ENCODE measurements at places on chromosomes 4 and X. TPM values are rescaled to one million over a fixed set of nuclear protein-coding genes. Genes with fewer than 3 reads are reported as not detected.
A peak's percentile ranks its signal among the peaks of the same experiment; 100 is the strongest.

Gene ZNF630
- total RNA-seq = 5.8 TPM

DNA sequence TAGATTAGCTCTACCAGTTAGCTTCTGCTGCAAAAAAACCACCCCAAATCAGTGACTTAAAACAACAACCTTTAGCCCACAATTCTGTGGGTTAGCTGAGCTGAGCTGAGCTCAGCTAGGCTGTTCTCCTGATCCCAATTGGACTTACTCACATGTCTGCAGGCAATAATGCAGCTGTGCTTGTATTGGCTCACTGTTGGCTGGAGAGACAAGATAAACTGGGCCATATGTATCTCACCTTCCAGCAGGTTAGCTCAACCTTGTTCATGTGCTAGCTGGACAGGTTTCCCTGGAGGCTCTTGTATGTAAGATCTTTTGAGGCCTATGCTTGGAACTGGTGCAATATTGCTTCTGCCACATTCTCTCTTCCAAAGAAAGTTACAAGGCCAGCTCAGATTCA is 261.5 kb upstream of the ADGRL3 start:
- peaks cover 11% of the 10 kb centered on the region for H3K4me1 ChIP-seq
- no peaks in the 10 kb centered on the region for H3K27me3 ChIP-seq
- H3K27ac ChIP-seq = no peak overlapping the region
- no peak overlapping the region for H3K4me3 ChIP-seq

- H3K27me3 ChIP-seq = no peaks in the 10 kb centered on the region
- no peak overlapping the region for H3K27ac ChIP-seq
- no peak for DNase-seq
- H3K4me1 ChIP-seq = no peaks in the 10 kb centered on the region
- no peak overlapping the region for H3K4me3 ChIP-seq
Measured at GRCh38 chr4:36523182-36523581, 241.8 kb downstream of the DTHD1 start.

Gene SPANXN5
- not detected for total RNA-seq

GRCh38 chrX:115339441-115340025 is 50.0 kb downstream of the LUZP4 start:
- H3K27me3 ChIP-seq = no peaks in the 10 kb centered on the region
- H3K4me3 ChIP-seq = no peak overlapping the region
- H3K27ac ChIP-seq = no peak overlapping the region
- H3K4me1 ChIP-seq = peaks cover 42% of the 10 kb centered on the region
- DNase-seq = no peak

DNA sequence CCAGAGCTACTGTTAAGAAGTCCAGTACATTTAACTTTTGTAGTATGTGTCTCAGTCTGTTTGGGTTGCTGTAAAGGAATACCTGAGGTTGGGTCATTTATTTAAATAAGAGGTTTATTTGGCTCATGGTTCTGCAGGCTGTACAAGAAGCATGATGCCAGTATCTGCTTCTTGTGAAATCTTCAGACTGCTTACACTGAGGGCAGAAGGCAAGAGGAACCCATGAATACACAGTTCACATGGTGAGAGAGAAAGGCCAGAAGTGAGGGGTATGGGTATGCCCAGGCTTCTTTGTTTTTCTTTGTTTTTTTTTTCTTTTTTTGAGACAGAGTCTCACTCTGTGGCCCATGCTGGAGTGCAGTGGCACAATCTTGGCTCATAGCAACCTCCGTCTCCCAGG is 6.0 kb upstream of the CISD2 start:
- DNase-seq = no peak
- no peak overlapping the region for H3K27ac ChIP-seq
- no peaks in the 10 kb centered on the region for H3K27me3 ChIP-seq
- peaks cover 32% of the 10 kb centered on the region for H3K36me3 ChIP-seq
- no peak overlapping the region for H3K4me3 ChIP-seq
- H3K4me1 ChIP-seq = peaks cover 14% of the 10 kb centered on the region

DNA sequence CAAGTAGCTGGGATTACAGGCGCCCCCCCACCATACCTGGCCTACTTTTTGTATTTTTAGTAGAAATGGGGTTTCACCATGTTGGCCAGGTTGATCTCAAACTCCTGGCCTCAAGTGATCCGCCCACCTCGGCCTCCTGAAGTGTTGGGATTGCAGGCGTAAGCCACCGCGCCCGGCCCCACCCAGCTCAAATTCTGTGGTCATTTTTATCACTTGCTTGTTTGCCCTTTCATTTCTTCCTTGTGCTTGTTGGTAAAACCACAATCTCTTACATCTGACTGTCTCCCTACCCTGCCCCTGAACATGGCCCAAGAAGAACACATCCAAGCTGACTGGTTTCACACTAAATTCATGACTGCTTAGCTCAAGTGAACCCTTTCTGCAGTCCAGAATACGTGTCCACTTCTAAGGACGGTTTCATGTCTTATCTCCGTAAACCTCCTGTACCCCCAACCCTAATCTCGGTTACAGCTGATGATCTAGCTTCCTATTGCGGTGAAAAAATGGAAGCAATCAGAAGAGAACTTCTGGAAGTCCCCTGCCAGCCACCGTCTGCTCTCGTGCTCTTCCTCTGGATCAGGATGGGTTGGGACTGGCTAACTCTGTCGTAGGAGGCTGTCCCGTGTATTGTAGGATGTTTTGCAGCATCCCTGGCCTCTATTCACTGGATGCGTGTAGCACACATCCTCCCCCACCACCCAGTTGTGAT is 5.4 kb upstream of the RS1 start:
- no peak overlapping the region for H3K27ac ChIP-seq
- peaks cover 2% of the 10 kb centered on the region for H3K4me1 ChIP-seq
- DNase-seq = no peak

Gene AGA
- total RNA-seq = 15.8 TPM

- peaks cover 1% of the 10 kb centered on the region for H3K27me3 ChIP-seq
- H3K4me3 ChIP-seq = no peak overlapping the region
- H3K27ac ChIP-seq = no peak overlapping the region
- no peak for DNase-seq
Measured at GRCh38 chrX:22575161-22575845, 302.6 kb downstream of the CBLL2 start.

- peaks cover 7% of the 10 kb centered on the region for H3K4me1 ChIP-seq
- no peaks in the 10 kb centered on the region for H3K27me3 ChIP-seq
- DNase-seq = no peak
- H3K36me3 ChIP-seq = no peaks in the 10 kb centered on the region
- no peak overlapping the region for H3K4me3 ChIP-seq
Measured at GRCh38 chr4:85767649-85768048, 292.7 kb downstream of the ARHGAP24 start.

Gene P2RY4
- 1.1 TPM for total RNA-seq

- no peak overlapping the region for H3K27ac ChIP-seq
- DNase-seq = no peak
- H3K27me3 ChIP-seq = no peaks in the 10 kb centered on the region
- H3K4me1 ChIP-seq = peaks cover 5% of the 10 kb centered on the region
- peaks cover 7% of the 10 kb centered on the region for H3K36me3 ChIP-seq
- no peak overlapping the region for H3K4me3 ChIP-seq
Measured at GRCh38 chr4:111946800-111947199, 198.5 kb upstream of the FAM241A start.

GRCh38 chrX:133935076-133935475 is 50.3 kb downstream of the GPC3 start:
- H3K4me1 ChIP-seq = peaks cover 44% of the 10 kb centered on the region
- H3K27ac ChIP-seq = peak overlapping the region; percentile 87
- peaks cover 2% of the 10 kb centered on the region for H3K36me3 ChIP-seq
- DNase-seq = no peak

Gene BMPR1B
- total RNA-seq = 2.6 TPM

GRCh38 chrX:69028006-69028760 is 137.1 kb downstream of the PJA1 start:
- H3K27me3 ChIP-seq = no peaks in the 10 kb centered on the region
- peaks cover 15% of the 10 kb centered on the region for H3K4me1 ChIP-seq
- no peaks in the 10 kb centered on the region for H3K36me3 ChIP-seq
- no peak for DNase-seq
- no peak overlapping the region for H3K4me3 ChIP-seq
- peak overlapping the region; percentile 66 for H3K27ac ChIP-seq

Gene HSFX2
- not detected for total RNA-seq

Gene TKTL2
- total RNA-seq = not detected

DNA sequence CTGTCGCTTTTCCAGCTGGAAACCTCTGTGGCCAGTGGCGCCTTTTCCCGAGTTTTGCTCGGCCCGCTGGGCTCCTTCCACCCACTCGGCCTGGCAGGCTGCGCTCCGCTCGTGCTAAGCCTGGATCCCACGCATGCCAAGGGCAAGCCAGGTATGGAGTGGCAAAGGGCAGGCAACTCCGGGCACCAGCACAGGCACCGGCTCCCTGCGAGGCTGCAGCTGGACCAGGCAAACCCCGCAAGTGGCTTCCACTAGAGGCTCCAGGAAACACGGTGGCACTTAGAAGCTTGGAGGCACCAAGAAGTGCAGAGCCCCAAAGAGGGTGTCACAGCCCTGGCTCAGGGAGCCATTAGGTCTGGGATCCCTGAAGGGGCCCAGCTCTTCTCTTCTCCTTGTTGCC is 59.5 kb downstream of the PPA2 start:
- H3K27ac ChIP-seq = no peak overlapping the region
- H3K4me3 ChIP-seq = no peak overlapping the region
- no peak for DNase-seq
- H3K27me3 ChIP-seq = no peaks in the 10 kb centered on the region
- H3K4me1 ChIP-seq = no peaks in the 10 kb centered on the region

- no peaks in the 10 kb centered on the region for H3K27me3 ChIP-seq
- peaks cover 80% of the 10 kb centered on the region for H3K4me1 ChIP-seq
- peak overlapping the region; percentile 32 for H3K4me3 ChIP-seq
- H3K36me3 ChIP-seq = peaks cover 1% of the 10 kb centered on the region
- H3K27ac ChIP-seq = peak overlapping the region; percentile 87
Measured at GRCh38 chr4:38673130-38673978, 9.4 kb downstream of the KLF3 start.

GRCh38 chrX:48789366-48790220 is 3.2 kb downstream of the GATA1 start:
- peaks cover 11% of the 10 kb centered on the region for H3K27me3 ChIP-seq
- H3K4me3 ChIP-seq = no peak overlapping the region
- DNase-seq = no peak
- no peaks in the 10 kb centered on the region for H3K4me1 ChIP-seq

- peaks cover 9% of the 10 kb centered on the region for H3K36me3 ChIP-seq
- peak overlapping the region; percentile 56 for H3K27ac ChIP-seq
- DNase-seq = no peak
- no peaks in the 10 kb centered on the region for H3K27me3 ChIP-seq
Measured at GRCh38 chr4:128590034-128590740, 219.3 kb upstream of the JADE1 start.

GRCh38 chr4:138595171-138595570 is 353.0 kb upstream of the SLC7A11 start:
- H3K27ac ChIP-seq = no peak overlapping the region
- peaks cover 5% of the 10 kb centered on the region for H3K4me1 ChIP-seq
- no peak for DNase-seq
- H3K36me3 ChIP-seq = peaks cover 2% of the 10 kb centered on the region

- no peak for DNase-seq
- peaks cover 25% of the 10 kb centered on the region for H3K4me1 ChIP-seq
- no peak overlapping the region for H3K4me3 ChIP-seq
- H3K27ac ChIP-seq = no peak overlapping the region
Measured at GRCh38 chr4:121243485-121243884, 79.4 kb upstream of the TNIP3 start.

Gene PIM2
- 9.3 TPM for total RNA-seq

Gene TTC29
- 0.56 TPM for total RNA-seq

Gene TLR2
- total RNA-seq = 2.4 TPM

DNA sequence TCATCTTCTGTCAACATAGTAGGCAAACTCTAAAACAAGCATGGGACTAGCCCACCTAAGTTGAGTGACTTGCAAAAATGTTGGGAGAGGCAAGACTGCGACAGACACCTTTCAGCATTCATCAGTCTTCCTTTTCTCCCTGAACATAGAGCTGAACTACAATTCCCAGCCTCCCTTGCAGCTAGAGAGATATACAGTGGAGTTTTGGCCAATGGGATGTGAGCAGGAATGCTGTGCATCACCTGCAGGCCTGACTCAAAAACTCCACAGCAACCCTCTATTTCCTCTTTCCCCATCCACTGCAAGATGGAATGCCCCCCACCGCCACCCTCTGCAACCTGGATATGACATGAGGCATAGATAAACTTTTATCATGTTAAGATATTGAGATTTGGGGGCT is 66.5 kb downstream of the PDHA1 start:
- H3K27me3 ChIP-seq = no peaks in the 10 kb centered on the region
- DNase-seq = no peak

DNA sequence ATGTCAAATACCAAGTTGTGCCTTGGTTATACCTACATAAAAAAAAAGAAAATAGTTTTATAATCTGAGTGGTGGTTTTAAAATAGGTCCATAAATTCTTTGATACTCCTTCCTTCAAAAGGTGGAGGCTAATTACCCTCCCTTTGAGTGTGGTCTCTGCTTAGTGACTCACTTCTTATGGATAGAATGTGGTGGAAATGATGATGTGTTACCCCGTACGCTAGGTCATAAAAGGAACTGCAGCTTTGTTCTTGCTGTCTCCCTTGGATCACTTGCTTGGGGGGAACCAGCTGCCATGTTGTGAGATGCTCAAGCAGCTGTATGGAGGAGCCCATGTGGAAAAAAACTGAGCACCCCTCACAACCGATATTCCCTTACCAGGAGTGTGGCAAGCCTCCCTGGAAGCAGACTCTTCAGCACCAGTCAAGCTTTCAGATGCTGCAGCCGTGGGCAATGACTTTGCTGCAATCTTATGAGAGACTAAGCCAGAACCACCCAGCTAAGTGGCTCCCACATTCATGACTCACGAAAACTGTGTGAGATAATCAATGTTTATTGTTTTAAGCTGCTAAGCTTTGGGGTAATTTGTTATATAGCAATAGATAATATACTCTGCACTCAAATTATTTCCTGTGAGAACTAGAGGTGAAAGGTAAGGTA is 195.0 kb upstream of the GATB start:
- DNase-seq = no peak
- peak overlapping the region; percentile 88 for H3K27ac ChIP-seq
- peaks cover 28% of the 10 kb centered on the region for H3K4me1 ChIP-seq
- H3K4me3 ChIP-seq = no peak overlapping the region

Measured in mesothelial cell of epicardium (in vitro differentiated cells).